Caudate nucleus (tissue), 63 donors: ENCODE measurements at places on chromosomes 7 and 10.
A peak's percentile ranks its signal among the peaks of the same experiment; 100 is the strongest.

DNA sequence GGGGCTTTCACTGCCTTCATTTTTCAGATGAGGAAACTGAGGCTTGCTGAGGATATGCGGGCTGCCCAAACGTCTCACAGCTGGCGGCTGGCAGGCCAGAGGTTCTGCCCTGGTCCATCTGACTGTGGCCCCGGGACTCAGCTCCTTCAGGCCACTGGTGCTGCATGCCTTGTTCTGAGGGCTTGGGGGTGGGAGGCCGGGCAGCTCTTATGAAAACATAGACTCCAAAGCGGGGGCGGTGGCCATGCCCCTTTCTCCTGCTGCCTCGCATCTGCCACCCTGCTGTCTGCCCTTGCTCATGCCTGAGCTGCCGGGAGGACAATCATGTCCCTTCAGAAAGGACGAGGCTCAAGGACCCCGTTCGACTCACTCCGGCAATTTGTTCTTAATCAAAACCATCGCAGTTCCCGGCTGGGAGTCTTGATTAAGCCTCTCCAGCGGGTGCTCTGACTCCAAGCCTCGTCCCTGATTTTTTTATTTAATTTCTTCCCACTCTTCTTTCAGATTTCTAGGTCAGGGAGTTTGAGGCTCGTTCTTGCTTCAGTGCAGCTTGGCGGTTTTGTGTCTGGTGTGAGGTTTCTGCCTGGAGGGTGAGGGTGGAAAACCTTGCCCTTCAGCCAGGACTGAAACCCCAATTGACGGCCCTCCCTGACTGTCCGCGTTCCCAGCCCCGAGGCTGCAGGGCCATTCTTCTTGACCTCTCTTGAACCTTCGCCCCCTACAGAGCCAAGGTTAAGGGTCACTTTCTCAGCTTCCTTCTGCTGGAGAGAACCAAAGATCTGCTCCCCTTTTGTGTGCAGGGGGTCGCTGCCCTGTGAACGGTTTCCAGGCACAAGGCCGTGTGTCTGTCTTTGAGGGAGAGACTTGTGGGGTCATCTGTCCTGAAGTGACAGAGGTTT is 120.8 kb downstream of the DNAJB6 start:
- no peak for DNase-seq

- no peak for DNase-seq
These were observed 255.7 kb upstream of the DGKB start for GRCh38 chr7:15158141-15158810.

DNA sequence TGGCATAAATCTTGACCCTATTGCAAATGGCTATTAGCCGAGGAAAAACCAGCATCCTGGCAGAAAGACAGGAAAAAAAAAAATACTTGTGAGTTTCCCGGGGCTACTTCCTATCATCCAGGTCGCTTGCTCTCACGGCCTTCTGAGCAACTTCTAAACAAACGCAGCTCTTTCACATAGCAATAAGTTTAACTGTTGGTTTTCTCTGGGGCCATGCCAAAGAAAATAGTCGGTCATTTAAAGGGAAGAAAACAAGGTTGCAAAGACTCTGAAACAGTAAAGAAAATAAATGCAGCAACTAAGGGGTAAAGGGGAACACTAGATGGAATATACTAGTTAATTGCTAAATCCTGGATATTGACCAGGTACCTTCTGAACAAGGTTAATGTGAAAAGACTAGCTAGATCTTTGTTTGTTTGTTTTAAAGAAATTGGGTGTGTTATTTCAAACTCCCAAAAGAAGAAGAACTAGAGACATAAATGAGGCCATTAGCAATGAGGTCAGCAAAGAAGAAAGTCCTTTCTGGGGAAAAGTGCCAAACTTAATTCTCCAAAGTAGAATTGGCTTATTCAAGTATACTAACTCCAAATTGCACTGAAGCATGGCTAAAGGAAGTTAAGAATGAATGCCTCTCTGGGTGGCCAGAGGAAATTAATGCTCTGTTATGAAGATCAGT is 54.2 kb downstream of the SLC39A12 start:
- peak; percentile 5 for DNase-seq

- DNase-seq = no peak
These were observed 50.8 kb downstream of the BUB3 start for GRCh38 chr10:123205041-123205440.

DNA sequence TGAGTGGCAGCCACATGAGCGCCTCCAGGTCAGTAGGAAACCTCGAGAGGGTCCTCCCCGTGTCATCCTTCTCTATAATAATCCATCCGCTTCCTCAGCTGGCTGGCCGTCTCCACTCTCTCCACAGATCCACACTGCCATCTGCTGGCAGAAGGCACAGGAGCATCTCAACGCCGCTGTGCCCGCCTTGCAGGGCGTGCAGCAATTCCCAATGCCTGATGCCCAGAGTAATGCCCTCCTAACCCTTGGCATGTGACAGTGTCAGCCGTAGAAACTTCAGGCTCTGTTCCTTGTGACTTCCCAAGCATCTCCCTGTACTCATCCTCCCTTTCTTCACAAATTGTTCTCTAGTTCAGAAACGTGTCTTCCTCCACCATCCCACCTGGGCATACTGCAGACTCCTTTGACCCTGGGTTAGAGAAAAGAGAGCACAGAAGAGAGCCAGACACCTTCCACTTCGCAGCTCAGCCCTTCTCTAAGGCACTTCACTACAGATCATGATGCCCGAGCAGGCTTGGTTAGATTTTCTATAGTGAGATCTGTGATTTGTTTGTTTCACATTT is 70.8 kb downstream of the XPNPEP1 start:
- no peak for DNase-seq

GRCh38 chr10:3548702-3549101 is 236.3 kb downstream of the KLF6 start:
- no peak for DNase-seq
